CD4-positive, CD25-positive, alpha-beta regulatory T cell (primary cell): ENCODE measurements at places on chromosomes 6 and 20. TPM values are rescaled to one million over a fixed set of nuclear protein-coding genes. Genes with fewer than 3 reads are reported as not detected.

- peak; percentile 70 for DNase-seq
Observed at GRCh38 chr20:44388466-44389023, 33.0 kb downstream of the HNF4A start.

- peak; percentile 18 for DNase-seq
Observed at GRCh38 chr6:29516108-29516507, 28.4 kb upstream of the MAS1L start.

DNA sequence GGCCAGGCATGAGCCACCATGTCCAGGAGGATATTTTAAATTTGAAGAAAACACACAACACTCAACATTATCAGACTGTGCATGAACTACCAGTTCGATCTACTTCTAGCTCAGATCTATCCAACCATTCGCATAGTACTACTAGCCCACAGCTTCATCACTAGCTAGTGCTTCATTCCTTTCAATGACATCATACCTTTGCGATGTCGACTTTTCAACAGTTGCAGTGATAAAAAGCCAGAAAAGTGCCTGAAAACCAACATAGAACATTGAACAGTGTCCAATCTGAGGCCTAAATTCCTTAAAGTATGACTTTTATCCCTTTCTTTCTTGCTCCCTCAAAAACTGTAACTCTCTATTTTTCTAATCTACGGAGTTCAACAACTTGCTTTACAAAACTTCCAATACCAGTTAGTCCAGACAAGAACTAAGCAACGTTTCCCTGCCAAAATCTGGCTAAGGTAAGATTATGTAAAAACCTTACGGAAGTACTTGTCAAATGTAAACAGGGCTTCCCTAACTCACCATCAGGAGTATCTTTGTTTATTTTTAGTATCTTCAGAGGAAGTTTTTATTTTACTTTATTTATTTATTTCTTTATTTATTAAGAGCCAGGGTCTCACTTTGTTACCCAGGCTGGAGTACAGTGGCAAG lies 434.0 kb upstream of the JARID2 start:
- DNase-seq: no peak

DNA sequence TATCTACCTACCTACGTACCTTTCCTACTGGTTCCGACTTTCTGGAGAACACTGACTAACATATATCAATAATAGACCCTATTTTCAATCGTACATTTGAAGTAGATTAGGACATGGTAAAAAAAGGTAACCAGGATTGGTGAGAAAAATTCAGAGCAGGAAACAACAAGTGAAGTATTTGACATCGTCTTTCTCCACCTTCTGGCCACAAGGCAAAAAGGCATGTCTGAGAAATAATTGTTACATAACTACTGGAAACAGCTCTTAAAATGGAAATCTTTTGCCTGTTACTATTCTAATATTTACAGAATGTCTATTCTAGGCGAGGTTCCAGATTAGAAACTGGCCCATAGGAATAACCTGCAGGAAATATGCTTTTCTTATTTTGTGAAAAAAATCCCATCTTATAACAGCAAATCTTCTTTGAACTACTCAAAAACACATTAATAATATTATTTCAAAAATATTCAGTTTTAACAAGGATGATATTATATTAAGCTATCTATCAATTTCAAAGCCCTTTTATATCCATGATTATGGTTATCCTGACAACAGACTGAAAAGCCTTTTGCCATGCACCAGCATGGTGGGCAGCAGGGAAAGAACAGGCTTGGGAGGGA lies 80.8 kb downstream of the RCAN2 start:
- peak; percentile 11 for DNase-seq

DNA sequence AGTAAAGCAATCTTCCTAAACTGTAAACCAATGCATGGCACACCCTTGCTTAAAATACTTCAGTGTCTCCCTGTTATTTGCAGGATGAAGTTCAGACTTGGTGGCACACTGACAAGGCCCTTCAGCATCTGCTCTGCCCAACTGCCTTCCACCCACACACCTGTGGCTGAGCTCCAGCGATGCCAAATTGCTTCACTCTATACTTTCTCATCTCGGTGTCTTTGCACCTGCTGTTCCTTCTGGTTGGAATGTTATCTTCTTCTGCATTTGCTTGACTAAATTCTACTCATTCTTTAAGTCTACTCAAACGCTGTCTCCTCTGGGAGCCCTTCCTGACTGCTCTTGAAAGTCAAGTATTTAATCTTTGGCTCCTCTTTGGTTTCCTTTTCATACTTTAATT lies 100.1 kb upstream of the SUPT3H start:
- DNase-seq: no peak

DNA sequence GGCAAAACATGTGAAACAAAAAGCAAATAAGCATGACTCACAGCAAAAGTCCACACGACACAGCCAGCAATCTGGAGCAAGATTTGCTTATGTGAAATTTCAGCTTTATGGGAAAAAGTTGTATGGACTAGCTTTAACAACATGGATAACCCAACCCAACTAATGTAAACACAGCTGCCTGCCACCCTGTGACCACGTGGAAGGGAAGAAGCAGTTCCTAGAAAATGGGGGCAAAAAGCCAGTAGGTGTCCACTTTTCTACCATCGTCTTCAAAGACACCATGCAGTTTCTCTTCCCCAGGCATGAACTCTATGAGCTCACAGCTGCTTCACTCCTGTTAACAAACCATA lies 425.4 kb upstream of the RNF217 start:
- no peak for DNase-seq

- DNase-seq: no peak
Observed at GRCh38 chr6:80744213-80744612, 637.7 kb downstream of the BCKDHB start.

DNA sequence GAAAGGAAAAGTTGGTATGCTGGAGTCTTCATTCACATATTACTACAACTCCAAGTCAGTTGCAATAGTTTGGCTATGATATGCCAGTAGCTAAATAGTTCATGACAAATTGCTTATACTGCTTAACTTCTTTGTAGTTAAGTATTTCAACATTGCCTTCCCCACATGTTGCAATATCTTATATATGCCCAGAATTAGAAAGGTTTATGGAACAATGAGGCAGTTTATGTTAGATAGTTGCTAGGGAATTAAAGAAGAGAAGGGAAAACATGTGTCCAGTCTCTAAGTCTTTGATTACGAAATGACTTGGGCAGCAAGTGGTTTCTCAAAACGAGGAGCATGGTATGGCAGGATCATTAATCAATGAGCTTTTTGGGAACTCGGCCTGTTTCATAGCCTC lies 145.8 kb downstream of the PLCB4 start:
- no peak for DNase-seq

- DNase-seq: no peak
Observed at GRCh38 chr6:6368684-6369052, 48.2 kb upstream of the F13A1 start.

DNA sequence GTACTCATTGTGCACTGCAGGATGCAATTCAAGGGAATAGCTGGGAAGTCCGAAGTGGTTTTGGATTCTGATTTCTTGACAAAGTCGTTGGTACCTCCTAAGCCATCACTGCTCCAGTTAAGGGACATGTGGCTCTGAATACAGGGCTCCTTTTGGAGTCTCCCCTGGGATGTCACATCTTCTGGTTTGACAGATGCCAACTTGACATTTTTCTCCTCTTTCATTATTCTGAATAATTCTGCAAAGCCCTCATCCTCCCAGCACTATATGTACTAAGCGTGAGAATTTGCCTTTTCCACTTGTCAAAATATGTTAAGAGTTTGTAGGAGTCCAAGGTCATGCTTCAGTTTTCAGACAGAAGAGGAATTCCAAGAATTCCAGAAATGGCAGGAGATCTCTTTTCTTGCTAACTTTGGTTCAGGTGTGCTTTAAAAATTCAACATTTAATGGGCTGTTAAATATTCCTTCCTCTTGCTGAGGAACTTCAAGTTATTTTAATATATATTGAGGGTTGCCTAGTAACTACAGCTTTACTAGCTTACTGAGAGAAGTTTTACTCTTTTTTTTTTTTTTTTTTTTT lies 38.7 kb downstream of the DOK5 start:
- DNase-seq: no peak

GRCh38 chr20:14700639-14700960 lies 363.2 kb upstream of the FLRT3 start:
- no peak for DNase-seq

DNA sequence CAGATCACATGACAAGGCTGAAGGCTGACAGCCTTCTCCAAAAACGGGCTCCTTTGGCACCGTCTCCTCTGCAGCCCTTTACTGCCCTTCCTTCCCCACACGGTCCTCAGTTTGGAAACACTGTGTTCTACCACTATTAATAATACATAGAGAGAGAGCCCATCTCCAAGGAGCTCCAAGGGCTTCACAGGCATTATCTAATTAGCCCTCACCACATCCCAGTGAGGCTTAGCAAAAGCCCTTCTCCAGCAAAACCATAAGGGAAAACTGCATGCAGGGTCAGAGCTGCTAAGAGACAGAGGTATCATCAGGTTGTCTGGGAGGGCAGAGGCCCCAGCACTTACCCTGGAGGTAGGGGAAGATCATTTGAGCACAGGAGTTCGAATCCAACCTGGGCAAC lies 169.3 kb upstream of the JARID2 start:
- DNase-seq: no peak

- no peak for DNase-seq
Observed at GRCh38 chr6:138945354-138945753, 42.7 kb downstream of the REPS1 start.

DNA sequence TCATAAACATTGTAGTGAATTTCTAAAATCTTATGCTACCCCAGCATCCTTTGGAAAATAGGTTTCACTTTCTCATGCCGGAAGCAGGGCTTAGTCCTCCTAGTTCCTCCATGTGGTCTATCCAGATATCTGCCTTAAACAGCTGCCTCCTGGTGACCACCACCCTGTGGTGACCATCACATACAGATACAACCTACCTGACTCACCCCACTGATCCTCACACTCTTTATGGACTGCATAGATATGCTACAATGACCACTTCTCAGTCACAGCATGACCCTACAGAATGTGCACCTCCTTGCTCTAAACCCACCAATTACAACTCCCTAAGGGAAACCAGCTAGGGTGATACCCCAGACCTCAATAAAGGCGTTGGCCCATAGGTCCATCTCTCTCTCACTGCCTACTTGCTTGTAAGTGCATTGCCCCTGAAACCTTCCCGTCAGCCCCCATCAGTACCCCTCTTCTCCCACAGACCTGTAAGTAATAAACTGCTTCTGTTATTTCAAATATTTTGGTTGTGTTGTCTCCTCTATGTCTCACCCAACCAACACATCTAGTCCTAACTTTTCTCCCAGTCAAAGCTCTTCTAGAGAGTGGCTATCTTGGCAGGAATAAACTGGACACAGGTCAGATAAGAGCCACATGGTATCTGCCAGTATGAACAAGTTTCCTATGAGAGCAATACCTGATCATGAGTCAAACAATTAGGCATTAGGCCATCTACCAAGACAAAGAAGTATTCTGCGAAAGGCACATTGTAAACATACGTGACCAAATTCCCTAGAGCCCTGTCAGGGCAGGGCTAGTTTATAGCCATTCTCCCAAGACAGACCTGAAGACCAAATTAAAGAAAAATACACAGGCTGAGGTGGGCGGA lies 39.4 kb upstream of the PLEKHG1 start:
- DNase-seq: no peak

DNA sequence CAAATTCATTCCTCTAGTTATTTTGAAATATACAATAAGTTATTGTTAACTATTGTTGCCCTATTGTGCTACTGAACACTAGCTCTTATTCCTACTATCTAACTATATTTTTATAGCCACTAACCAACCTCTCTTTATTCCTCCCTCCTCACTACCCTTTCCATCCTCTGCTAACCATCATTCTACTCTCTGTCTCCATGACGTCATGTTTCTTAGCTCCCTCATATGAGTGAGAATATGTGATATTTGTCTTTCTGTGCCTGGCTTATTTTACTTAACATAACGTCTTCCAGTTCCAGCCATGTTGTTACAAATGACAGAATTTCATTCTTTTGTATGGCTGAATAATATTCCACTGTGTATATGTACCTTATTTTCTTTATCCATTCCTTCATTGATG lies 95.3 kb downstream of the ATXN1 start:
- DNase-seq: no peak

DNA sequence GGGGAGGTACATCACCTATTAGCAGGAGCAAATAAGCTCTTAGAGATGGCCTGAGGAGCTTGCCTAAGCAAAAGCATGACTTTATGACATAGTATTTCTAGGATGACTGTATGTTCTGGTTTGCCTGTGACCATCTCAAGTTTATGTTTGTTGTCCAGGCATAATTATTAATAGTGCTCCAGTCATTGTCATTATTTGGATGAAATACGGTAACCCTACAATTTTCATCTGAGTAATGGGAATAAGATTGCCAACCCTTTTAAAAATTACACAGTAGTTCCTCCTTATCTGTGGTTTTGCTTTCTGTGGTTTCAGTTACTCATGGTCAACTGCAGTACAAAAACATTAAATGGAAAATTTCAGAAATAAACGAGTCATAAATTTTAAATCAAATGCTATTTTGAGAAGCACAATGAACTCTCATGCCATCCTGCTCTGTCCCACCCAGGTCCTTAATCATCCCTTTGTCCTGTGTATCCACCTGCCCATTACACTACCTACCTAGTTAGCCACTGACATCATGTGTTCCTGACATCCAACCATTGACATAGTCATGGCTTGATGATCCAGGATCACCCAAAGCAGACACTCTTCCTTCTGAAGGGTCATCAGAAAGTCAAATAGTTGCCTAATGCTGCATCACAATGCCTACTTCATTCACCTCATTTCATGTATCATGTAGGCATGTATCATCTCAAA lies 27.0 kb upstream of the TFB1M start:
- DNase-seq: no peak

DNA sequence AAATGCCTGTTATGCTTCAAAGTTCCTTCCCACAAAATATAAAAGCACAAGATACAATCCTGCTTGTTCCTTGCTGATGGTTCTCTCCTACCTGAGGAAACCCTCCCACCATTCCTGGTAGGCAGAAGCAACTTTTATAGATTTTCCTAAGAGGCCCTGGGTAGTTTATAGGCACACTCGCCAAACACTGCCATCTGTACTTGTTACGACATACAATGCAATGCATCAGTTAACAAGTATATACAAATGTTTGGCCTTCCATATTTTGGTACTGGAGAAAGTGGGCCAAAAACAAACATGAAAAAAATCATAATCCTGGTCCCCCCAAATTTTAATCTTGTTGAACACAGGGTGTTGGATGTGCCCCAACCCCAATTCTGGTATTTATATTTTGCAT lies 16.6 kb downstream of the MCM9 start:
- no peak for DNase-seq

DNA sequence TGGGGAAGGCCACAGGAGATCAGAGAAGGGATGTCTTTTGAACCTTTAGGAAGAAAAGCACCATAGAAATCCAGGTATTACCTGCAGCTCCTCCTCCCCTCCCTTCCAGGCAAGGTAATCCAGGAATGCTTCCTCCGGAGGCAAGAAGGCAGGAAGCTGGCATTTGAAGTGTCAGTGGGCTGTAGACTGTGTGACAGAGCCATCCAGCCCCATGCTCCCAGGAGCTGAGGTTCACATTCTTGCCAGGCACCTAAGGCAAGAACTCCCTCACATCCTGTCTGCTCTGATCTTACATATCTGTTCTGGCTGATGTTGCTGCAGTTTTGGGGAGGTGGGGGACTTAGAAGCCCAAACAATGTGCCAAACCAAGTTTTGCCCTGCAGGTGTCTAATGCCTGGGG lies 27.8 kb upstream of the SCUBE3 start:
- no peak for DNase-seq

- no peak for DNase-seq
Observed at GRCh38 chr20:35300469-35301262, 8.4 kb upstream of the FAM83C start.

The HLA-DMA gene
- total RNA-seq: 53.1 TPM

The CLPSL2 gene
- total RNA-seq: not detected

The REV3L gene
- total RNA-seq: 35.7 TPM

The RALY gene
- 170 TPM for total RNA-seq

The GRIK2 gene
- total RNA-seq: not detected

The LINC00237 gene
- total RNA-seq: not detected

The COL12A1 gene
- 0.37 TPM for total RNA-seq

The SLC17A2 gene
- total RNA-seq: not detected

The SOX18 gene
- not detected for total RNA-seq
